ENCODE measurements at places on chromosomes 1 and 21.

DNA sequence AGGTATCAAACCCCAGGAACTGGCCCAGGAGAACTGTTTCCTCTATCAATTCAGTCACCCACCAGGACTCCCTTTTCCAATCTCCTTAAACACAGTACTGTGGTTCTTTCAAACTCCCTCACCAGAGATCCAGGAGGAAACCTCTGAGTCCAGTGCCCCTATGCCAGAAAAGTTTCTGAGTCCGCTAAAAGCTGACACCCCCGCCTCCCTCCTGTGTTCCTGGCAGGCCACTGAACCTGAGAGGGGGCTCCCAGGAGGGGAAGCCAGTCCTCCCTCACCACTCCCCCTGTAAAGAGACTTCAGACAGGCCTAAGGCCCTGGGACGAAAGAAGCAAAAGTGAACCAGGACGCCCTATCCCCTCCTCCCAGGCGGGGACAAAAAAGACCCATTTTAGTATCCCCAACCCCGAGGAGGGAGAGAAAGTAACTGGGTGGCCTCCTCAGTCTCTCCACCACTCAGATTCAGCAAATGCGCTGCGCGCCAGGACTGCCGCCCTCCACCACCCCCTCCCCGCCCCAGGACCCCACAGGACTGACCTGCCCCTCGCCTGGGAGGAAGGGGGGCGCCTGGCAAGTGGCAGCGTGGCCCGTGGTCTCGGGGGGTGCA is 624 bp downstream of the SLC41A1 start:
- no peak for DNase-seq

DNA sequence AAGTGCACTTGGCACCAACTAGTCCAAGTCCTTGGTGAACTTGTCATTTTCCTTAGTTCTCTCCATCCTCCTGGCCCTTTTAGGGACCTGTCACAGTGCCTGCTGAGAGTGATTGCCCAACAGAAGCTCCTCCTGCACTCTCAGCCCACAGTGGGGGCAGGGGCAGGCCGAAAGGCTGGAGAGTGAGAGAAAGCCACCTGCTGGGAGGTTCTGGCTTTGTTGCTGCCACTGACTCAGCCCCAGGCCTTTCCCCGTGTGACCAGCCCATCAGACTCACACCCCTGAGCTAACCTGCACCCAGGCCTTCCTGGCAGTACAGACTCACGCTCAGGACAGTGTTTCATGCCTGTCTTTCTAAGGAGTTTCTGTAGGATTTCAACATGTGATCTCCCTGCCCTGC is 17.1 kb upstream of the PROK1 start:
- no peak for DNase-seq

- DNase-seq = no peak
These were observed 5.9 kb upstream of the VPS45 start for GRCh38 chr1:150061632-150062101.

DNA sequence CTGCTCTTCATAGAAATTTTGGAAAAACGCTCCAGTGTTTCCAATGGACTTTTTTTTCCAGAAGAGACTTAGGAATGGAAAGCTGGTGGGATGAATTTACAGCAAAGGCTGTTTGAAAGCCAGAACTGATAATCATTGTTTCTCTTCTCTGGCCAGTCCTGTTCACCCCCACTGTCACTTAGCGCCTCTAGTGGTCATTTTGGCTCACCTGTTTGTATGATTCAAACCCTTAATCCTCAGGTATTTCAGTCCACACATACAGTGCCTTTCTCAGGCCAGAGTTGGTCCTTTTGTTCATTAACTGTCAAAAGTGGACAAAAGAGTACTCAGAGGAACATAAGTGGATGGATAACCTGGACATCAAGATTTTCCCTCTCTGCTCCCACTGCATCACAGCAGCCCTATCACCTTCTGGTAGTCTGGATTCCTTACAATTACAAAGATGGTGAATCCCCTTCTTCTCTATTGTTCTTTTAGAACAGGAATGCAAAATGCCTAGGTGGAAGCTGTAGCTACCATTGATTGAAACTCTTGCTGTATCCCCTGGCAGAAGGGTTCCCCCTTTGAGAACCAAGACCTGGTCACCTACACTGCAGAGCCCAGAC is 177.6 kb upstream of the OLFM3 start:
- DNase-seq = no peak

Data from NCI-H2081 (cell line).